ENCODE measurements at places on chromosomes 5 and 9.

- DNase-seq, result no peak
Observed at GRCh38 chr5:115514220-115514619, 30.4 kb downstream of the FEM1C start.

- DNase-seq, result no peak
Observed at GRCh38 chr5:74433896-74434829, 206.4 kb downstream of the ENC1 start.

DNA sequence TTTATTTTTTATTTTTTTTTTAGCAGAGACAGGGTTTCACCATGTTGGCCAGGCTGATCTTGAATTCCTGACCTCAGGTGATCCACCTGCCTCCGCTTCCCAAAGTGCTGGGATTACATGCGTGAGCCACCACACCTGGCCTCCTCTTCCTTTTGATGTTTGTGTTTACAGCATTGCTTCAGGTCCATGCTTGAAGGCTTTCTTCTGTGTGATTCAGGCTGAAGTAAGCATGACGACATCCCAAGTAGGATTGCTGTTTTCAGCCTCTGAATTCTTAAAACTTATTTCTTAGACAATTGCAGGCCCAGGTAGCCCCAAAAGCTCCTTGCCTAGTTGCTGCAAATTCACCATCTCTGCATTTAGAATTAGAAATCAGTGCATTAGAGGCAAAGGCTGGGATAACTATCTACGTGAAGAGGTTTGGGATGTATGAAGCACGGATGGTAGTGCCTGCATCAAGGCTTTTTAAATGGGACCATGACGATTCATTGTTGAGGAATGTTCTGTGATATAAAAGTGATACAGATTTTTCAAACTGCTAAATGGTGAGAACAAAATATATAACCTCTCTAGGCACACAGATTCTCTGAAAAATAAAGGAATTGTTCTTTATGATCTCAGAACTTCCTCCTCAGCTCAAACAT, 3.0 kb upstream of the ETF1 start:
- DNase-seq, result no peak

DNA sequence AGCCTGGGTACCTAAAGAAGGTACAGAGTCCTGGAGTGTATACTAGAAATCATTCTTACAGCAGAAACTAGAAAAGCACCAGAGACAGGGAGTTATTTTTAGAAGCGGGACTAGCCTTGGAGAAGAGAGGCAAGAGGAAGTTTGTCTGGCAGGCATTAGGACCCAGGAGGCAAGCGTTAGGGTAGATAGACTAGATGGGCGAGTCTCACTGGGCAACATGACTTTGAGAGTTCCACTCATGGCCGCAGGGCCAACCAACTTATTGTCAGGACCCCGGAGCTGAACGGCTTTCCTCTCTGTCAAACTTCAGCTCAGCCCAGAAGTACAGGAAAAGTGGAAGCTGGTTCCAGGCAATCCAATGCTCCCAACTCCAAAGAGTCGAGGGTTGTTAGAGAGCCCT, 34.1 kb upstream of the NPR3 start:
- no peak for DNase-seq

- no peak for DNase-seq
Observed at GRCh38 chr9:110178281-110178680, 29.7 kb downstream of the C9orf152 start.

- no peak for DNase-seq
Observed at GRCh38 chr9:70747261-70747718, 332.8 kb upstream of the KLF9 start.

Measured in stimulated activated CD8-positive, alpha-beta memory T cell treated with anti-CD3 and anti-CD28 coated beads, Interleukin-4, amount 100 ng/mL, for 1 hour (primary cell).